ENCODE measurements at places on chromosomes 6 and 20. TPM values are rescaled to one million over a fixed set of nuclear protein-coding genes. Genes with fewer than 3 reads are reported as not detected.

Gene CEP43
- polyA plus RNA-seq, result 17.3 TPM

Gene HLA-DPA1
- polyA plus RNA-seq, result 18.1 TPM

Gene PRSS35
- 19.6 TPM for polyA plus RNA-seq

Gene EGFL8
- polyA plus RNA-seq, result 26.9 TPM

Gene TTK
- polyA plus RNA-seq, result 12.1 TPM

Gene SPTLC3
- 2.4 TPM for polyA plus RNA-seq

Gene TUBE1
- polyA plus RNA-seq, result 14.5 TPM

Data from muscle of back (tissue), 13 donors.